Muscle of back (tissue), 13 donors: ENCODE measurements at places on chromosomes 6 and 20. TPM values are rescaled to one million over a fixed set of nuclear protein-coding genes. Genes with fewer than 3 reads are reported as not detected.

Gene GRIK2
- 1.5 TPM for polyA plus RNA-seq

Gene USP49
- polyA plus RNA-seq, result 3.4 TPM

Gene CALHM6
- 2.7 TPM for polyA plus RNA-seq

Gene PCK1
- 0.42 TPM for polyA plus RNA-seq

Gene FAM184A
- polyA plus RNA-seq, result 11.7 TPM

Gene HDGFL1
- polyA plus RNA-seq, result not detected

Gene TRIM40
- polyA plus RNA-seq, result not detected

Gene ZHX3
- 10.4 TPM for polyA plus RNA-seq
